NCI-H2029 treated with DMSO at 0.1 percent for 48 hours (cell line): ENCODE measurements at places on chromosomes 3 and 15.

DNA sequence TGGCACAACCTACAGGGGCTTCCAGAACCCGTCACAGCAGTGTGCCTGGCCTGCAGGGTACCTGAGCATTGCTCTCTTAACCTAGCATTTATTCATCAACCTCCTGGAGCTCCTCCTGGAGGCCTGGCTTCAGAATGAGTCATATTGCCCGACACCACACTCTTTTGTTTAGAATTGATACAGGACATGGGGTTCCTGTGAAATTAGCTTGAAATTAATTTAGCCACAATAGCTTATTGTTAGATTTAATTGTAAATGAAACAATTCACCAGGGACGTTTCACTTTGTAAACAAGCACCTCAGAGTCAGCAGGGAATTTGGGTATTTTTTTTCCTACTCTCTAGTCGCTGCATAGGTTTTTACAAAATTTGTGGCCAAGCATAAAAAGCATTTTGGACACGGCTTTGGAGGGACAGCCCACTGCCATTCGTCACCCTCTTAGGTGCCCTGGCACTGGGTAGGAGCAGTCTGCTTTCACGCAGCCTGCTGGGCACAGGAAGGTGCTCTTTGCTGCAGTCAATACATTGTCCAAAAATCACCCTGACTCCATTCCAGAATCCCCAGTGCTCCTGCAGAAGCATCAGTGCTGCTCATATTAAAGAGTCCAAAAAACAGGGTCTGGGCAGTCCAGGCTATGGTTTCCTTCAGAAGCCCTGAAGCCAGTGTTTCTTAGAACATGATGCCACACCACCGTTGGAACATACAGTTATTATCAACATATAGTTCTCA lies 60.8 kb upstream of the MEF2A start:
- DNase-seq, result no peak

- no peak for DNase-seq
Measured at GRCh38 chr15:73550190-73550589, 83.0 kb downstream of the NPTN start.

- DNase-seq, result no peak
Measured at GRCh38 chr3:174531262-174531982, 327.7 kb upstream of the NAALADL2 start.

- DNase-seq, result no peak
Measured at GRCh38 chr3:126469479-126469878, 6.2 kb downstream of the ZXDC start.

- no peak for DNase-seq
Measured at GRCh38 chr3:63050548-63051177, 175.4 kb upstream of the CADPS start.

DNA sequence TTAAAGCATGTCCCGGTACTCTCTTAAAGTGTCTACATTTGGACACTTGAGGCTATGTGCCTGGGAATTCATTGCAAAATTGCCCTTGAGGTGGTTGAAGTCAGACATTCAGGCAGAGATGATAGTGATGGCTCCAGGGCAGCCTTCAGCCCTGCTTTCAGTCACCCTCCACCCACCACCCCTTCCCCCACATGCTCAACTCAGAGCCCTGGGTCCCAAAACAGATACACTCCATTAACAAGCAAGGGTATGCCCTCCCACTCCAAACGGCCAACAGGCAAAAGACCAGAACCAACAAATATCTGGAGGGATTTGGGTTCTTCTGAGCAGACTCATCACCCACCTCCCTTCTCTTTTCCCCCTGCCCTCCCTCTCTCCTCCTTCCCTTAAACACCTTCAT lies 29.9 kb upstream of the VIPR1 start:
- no peak for DNase-seq

- DNase-seq, result peak; percentile 59
Measured at GRCh38 chr3:37986479-37987314, 3.9 kb upstream of the VILL start.

DNA sequence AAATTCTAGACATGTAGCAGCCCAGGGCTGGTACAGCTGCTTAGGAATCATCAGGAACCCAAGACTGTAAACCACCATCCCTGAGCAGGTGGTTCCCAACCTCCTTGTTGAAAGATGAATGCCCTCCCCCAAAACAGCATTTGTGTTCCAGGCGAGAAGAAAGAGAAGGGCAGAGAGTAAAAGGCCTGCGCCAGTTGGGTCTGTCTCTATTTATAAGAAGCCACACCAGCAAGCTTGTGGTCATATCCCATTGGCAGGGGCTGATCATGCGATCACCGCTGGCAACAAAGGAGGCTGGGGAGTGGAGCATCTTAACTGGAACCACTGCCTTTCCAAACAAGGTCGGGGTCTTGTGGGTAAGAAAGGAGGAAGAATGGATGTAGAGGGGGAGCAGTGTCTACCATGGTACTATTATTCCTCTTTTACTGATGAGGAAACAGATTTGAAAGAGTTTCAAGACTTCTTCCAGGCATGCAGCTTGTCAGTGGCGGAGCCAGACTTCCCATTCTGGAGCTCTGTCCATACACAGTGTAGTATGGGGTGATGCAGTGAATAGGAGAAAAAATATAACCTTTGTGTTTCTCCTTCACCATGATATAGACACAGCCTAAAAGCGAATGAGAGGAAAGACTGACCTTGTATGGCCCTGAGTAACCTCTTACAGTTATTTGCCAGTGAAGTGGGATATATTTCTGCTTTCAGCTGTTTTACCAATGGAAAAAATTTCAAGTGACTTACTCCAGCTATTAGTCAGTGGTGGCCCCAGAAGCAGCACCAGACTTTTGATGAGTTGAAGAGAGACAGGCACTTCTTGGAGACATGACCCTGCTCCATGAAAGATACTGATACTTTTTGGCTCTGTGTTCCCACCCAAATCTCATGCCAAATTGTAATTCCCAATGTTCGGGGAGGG lies 222.6 kb downstream of the ABHD5 start:
- DNase-seq, result no peak

DNA sequence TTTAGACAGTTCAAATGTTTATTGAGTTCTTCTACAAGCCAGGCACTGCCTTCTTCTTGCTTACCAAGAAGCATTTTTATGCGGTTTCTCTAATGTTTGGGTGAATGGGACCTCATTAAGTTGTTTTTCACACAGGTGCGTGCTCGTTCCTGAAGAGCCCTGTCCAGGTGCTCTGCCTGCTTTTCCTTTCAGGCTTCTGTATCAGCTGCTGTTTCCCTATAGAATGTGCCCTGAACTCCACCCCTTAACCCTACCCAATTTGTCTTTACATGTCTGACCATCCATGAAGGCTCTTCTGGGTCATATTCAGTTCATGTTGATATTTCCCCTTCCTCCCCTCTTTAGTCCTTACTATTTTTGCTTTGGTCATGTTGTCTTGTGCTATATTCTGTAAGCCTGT lies 22.4 kb upstream of the GOLGA6L10 start:
- DNase-seq, result no peak

GRCh38 chr3:14539742-14540491 lies at the start of gene GRIP2:
TSS of gene GRIP2 (minus strand) at chr3:14540342. CDS start at chr3:14540308, 34 bp downstream.
- no peak for DNase-seq

DNA sequence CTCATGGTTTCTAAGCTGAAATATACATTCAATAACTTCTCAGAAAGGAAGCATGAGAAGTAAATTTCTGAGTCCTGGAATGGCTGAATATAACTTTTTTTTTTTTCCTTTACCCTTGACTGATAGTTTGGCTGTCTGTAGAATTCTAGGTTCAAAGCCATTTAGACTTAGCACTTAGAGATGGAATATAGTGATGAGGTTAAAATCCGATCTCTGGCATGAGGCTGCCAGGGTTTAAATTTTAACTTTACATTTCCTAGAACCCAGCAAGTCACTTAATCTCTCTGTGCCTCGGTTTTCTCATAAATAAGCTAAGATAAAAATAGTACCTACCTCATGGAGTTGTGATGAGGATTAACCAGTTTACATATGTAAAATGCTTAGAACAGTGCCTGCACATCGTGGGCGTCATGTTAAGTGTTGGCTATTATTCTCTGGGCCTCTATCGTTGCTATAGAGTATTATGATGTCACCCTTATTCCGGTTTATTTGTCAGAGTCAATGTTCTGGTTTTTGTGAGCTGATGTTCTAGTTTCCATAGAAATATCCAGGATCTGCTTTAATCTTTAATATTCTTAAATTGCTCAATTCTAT lies 199.8 kb upstream of the TLE3 start:
- no peak for DNase-seq

DNA sequence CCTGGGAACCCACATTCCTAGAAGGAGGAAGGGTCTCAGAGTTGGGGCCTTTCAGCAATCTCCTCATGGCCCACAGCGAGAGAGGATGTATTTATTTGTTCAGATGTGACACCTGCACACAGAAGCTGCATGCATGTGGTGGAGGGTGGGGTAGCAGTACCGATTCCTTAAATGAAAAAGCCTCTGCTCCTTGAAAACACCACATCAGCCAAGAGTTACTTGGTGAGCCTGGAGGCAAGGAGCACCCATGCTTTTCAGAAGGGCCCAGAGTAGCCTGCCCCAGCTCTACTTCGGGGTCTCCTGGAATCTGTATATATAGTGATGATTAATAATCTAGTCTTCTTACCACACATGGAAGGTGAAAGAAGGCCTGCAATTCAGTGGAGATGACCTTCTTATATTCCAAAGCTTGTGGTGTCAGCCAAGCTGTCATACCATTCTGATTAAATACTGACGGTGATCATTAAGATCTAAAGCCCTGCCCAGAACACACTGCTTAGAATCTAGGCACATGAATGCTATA lies 33.5 kb downstream of the SEMA6D start:
- no peak for DNase-seq

GRCh38 chr15:35540885-35541284 lies 5.1 kb downstream of the DPH6 start:
- no peak for DNase-seq

DNA sequence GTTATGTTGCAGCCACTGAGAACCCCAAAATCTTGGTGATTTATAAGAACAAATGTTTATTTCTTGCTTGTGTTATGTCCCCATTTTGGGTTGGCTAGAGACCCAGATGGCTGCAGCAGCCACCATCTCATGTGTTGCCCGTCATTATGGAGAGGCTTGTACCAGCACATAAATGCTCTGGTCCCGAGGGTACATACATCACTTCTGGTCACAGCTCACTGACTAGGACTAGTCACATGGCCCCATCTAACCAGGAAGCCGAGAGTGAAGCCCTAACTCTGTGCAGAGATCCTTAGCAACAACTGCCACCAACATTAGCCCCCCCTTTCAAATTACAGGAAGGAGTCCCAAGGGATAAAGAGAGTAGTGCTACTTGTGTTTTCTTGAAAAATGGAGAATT lies 25.5 kb upstream of the HACD2 start:
- DNase-seq, result no peak

DNA sequence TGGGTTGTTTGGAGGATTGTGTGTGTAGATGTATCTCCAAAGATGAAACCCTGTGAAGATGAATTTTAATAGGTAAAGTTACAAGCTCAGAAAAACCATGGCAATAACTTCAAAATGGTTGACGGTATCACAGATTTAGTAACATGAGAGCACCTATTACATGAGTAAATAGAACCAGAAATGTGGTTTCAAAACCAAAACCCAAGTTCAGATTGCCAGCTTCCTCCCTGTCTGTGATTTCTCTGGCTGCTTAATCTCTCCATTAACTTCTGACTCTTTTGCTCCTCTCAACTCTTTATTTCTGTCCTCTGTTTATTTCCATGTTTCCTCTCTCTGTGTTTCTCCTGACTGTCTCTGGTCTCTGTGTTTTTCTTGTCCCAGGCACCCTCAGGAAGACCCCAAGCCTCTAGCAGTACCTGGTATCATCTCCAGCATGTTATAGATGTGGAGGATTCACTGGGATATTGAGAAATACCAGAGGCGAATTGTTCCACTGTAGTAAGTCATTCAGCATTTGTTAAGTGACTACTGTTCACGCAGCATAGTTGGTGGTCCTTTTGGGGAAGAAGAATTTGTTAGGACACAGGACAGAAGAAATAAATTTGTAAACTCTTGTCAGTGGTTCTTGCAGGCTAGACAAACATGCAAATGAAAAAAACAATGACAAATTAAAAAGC lies 138.8 kb downstream of the BBX start:
- DNase-seq, result no peak

DNA sequence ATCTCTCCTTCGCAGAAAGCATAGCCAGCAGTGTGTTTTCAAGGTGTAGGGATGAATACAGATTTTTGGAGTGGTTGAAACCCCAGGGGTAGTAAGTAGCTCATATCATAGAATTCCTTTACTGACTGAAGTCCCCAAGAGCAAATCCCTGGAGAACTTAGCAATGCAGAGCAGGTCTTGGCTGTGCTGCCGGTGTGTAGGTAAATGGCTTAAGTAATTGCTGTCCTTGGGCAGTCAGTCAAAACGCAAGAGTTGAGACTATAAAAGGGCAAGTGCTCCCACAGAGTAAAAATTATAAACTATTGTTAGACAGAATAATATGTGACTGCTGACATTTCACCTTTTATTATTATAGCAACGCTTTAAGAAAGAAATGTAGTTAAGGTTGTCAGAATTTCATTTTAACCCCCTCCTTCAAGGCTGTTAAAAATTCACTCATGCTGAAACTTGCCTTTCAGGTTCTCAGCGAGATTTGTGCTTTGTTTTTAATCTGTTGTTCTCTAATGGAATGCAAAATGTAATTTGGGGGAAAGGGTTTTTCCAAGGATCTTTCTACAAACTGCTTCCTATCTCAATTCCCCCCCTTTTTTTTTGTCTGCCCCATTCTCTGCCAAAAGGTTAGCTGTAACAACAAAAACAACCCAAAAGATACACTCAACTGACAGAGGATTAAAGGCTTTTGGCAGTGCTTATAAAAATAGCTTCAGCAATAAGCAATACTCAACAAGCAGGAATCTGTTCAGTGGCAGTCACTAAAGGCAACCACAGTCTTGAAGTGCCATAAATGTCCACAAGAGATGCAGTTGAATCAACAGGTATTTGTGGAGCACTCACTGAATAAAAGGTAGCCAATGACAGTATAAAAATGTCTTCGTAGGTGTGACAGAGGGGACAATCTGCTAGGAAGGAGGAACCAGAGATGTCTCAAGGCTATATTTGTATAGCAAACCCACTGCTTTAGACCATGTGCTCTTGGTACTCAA lies 105.3 kb downstream of the THRB start:
- no peak for DNase-seq

GRCh38 chr3:34319881-34320280 lies 521.5 kb downstream of the PDCD6IP start:
- no peak for DNase-seq

- DNase-seq, result no peak
Measured at GRCh38 chr3:54564374-54564925, 363.4 kb downstream of the LRTM1 start.

GRCh38 chr3:135199137-135199536 lies 404.1 kb downstream of the EPHB1 start:
- DNase-seq, result no peak
